ENCODE measurements at places on chromosomes 5 and 9.

GRCh38 chr9:121133104-121133816, 58.5 kb downstream of the CNTRL start:
- DNase-seq, result peak; percentile 80

- no peak for DNase-seq
These were observed 147.4 kb upstream of the NFIL3 start for GRCh38 chr9:91571036-91571435.

DNA sequence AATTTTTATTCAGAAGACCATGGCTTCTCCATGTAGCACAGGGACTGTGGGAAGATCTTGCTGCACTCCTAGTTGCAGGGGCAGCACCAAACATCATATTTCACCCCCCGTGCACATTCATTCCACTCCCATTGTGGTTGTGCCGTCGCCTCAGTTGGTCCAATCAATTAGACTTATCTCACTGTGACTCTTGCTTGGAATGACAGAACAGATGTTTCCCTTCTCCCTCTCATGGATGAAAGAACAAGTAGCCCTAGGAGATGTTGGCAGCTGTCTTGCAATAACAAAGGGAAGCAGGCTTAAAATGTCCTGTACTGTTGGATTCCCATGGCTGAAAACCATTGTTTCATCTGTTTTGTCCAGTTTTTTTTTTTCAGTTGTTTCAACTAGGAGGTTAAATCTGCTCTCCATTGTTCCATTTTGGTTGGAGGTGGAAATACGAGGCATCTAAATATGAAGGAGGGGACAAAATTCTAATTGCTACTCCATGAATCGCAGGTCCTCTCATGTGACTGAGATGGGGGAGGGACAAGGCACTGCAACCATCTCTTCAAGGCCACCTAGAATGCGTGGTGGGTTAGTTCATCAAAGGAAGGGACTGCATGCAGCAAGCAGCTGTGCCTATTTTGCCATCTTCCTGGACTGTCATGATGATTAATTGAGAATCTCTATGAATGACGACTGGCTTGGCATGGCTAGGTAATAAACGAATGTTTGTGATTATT, 214.4 kb downstream of the NSG2 start:
- no peak for DNase-seq

DNA sequence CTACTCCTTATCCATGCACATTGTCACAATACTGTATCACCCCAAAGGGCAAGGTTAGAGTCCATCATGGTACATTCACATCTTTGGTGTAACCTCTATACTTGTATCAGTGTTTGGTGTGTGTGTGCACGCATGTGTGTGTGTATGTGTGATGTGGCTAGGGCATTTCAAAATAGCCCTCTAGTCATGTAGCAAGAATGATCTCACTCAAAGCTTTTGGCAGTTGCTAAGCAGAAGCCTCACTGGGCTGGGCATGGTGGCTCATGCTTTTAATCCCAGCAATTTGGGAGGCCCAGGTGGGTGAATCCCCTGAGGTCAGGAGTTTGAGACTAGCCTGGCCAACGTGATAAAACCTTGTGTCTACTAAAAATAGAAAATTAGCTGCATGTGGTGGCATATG, 245.3 kb downstream of the ADGRV1 start:
- no peak for DNase-seq

- no peak for DNase-seq
These were observed 304.8 kb upstream of the TLE4 start for GRCh38 chr9:79266986-79267385.

GRCh38 chr5:7331131-7331530, 64.8 kb upstream of the ADCY2 start:
- DNase-seq, result no peak

- DNase-seq, result no peak
These were observed 140.2 kb upstream of the TRIM32 start for GRCh38 chr9:116546711-116547581.

GRCh38 chr5:116289276-116289675, 204.5 kb downstream of the COMMD10 start:
- no peak for DNase-seq

- DNase-seq, result no peak
These were observed 69.5 kb upstream of the HSPB3 start for GRCh38 chr5:54385994-54386393.

DNA sequence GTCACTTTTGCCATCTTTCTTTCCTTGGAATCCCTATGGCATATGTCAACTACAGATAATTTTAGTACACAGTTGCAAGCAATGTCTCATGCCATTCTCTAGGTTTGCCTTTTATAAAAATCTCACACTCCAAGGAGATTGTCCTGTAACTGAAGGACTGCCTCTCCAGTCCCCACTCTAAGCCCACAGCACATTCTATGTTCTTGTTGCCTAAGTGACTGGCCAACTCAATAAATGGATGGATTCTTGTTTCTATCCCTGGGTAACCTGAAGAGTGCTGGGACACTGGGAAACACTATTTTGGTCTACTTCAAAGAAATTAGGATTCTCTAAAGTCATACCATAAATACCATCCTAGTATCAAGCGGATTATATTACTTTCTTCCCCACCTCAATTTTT, 145.0 kb downstream of the PLCXD3 start:
- no peak for DNase-seq

DNA sequence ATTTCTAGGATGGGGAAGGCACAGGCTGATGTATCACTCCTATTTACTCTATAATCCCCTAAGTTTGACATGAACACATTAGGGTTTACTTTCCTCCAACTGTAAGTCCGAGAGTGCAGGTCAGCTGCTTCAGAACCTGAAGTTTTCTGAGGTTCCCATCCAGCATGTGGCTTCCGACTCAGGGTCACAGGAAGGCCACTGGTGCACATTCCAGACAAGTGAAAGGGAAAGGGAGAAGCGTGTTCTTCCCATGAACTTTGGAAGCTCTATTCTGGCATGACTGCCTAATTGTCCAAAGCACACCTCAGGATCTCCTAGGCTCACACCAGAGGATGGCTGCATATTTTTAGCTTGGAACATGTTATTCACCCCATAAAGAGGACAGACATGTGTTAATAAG, 602.6 kb downstream of the SEMA5A start:
- no peak for DNase-seq

GRCh38 chr5:90955001-90955635, 396.5 kb downstream of the ADGRV1 start:
- DNase-seq, result no peak

GRCh38 chr5:132222649-132223038, 5.0 kb downstream of the P4HA2 start:
- DNase-seq, result no peak

DNA sequence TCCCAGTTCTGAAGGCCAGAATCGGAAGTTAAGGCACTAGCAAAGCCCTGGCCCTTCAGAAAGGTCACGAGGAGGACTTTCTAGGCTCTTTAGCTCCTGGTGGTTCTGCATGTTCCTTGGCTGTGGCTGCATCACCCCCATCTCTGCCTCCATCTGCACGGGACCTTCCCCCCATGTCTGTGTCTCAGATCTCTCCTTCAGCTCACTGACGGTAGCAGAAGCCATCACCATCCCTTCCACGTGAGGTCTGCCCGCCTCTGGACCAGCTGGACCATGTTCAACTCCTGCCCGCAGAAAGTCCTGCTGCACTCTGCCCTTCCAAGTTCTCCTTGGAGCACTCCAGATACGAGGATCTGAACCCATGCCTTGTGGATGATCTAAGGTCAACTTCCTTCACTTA, 242.9 kb upstream of the IRX1 start:
- no peak for DNase-seq

DNA sequence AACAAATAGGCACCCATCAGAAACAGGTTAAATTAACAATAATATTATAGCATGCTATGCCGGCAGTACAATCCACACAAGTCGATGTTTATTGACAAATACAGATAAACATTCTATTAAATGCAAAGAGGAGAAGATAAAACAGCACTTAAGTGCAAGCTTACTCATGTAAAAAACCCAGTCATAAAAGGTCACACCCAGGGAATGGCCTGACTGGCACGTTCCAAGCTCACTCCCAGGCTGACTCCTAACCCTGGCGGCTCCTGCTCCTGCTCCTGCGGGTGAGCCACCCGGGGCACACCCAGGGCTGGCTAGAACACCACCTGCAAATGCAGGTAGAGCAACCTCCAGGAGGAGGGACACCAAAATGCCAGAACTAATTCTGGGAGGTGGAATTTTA, 66.9 kb downstream of the SEMA4D start:
- DNase-seq, result no peak

- DNase-seq, result no peak
These were observed 5.5 kb downstream of the UBE2D2 start for GRCh38 chr5:139566611-139567010.

DNA sequence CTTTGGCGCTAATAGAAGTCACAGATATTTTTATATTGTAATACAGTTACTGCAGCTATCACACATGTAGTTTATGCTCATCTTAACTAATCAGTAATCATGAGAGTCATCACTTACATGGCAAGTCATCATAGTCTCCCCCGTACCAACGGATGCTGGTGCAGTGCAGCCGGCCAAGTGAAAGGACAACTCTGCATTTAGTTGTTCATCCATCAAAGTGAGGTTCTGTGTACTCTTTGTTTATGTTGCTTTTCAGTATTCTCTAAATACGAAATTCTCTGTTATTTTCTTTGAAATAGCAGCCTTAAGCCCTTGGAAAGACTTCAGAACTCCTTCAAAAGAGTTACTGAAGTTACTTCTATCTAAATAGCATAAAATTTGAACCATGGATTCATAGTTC, 216.7 kb downstream of the CCDC171 start:
- no peak for DNase-seq

- no peak for DNase-seq
These were observed 116.7 kb downstream of the PPP2R2B start for GRCh38 chr5:146761811-146762210.

DNA sequence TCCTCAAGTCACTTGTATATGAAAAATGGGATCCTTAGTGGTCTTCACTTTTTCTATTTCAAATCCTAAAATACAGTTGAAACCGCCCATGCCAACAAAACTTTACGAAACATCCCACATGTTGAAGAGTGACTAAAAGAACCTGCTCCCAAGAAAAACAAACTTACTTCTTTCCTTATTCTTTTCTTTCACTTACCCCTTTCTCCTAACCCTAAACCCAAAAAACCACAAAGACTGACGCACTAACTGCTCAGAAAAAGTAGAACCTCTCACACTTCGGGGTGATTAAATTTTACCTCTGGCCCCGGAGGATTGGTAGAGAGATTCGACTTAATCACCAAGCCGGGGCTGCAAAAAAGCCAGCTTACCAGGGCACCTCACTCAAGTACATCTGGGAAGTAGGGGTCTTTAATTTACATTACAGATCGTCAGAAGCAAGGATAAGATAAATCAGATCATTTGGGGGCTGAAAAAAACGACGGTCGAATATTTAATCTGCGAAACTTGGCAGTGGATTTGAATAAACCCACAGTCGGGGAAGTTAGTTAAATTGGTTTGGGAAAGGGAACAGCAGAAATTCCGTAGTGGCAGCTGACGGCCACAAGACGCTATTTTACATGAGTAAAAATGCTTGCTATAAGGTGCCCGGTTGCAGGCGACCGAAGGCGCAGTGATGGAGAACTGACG, 1.3 kb downstream of the CDO1 start:
- no peak for DNase-seq

- DNase-seq, result no peak
These were observed 7.9 kb upstream of the KCNMB1 start for GRCh38 chr5:170397059-170397458.

DNA sequence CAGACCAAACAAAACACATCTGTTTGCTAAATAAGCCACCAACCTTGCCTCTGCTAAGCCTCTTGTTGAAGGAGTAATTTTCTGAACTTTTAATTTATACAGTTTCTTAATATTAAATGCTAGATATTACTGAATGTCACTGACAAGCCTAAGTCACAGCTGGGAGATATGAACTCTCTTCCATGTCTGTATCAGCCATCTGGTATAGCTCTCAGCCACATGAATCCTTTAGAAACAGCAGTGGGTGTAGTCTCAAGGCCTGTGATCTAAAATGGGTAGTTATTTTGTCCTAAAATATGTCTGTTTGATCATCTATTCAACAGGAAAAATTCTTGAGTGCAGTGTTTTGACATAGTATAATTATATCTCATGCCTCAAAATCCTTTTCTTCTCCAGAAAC, 97.2 kb downstream of the CAMK4 start:
- no peak for DNase-seq

- no peak for DNase-seq
These were observed 29.5 kb upstream of the SARDH start for GRCh38 chr9:133767625-133768024.

DNA sequence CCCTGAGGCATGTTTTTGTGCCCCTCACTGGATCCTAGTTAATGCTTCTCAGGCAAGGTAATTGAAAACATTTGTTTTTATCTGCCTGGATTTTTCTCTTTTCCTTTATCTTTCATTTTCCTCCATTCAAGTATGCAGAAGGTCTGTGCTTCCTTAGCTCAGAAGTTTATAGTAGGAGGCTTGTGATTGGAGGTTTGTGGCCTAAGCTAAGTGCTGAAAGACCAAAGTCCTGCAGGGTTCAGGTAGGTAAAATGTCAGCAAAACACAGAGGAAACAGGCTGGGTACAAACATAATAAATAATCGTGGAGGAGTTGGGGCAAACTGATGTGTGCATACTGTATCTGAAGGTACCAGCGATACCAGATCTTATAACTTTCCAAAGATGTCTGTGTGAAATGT, 230.9 kb upstream of the KLF4 start:
- DNase-seq, result no peak

GRCh38 chr5:55454282-55454681, 80.5 kb downstream of the PLPP1 start:
- no peak for DNase-seq

DNA sequence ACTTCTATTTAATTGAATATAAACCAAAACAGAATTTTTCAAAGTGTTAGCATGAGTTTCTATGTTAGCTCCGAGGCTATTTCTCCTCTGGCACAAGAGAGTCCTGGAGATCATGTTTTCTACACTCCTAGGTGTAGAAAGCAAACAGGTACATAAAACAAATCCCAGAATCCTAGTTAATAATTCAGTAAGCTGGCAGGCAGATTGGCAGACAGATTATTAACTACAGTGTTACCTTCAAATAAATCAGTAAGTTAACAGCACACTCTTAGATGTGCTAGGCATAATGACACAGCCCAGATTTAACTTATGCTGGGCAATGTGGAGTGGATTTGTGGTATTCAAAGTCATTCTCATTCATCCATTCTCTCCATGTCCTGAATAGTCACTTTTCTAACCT, 282.8 kb upstream of the RPS23 start:
- no peak for DNase-seq

GRCh38 chr9:108191065-108191464, 664.7 kb downstream of the ACTL7B start:
- no peak for DNase-seq

GRCh38 chr9:14351221-14351836, 37.4 kb upstream of the NFIB start:
- DNase-seq, result no peak

GRCh38 chr5:102762562-102763227, 7.6 kb downstream of the PAM start:
- DNase-seq, result no peak
